Testis (tissue), 5 donors: ENCODE measurements at places on chromosomes 2 and 18. TPM values are rescaled to one million over a fixed set of nuclear protein-coding genes. Genes with fewer than 3 reads are reported as not detected.

ACADL gene
- total RNA-seq = 18.5 TPM

DDX18 gene
- total RNA-seq = 50.3 TPM

NYAP2 gene
- 0.25 TPM for total RNA-seq

ZSWIM2 gene
- 7.9 TPM for total RNA-seq

GPR35 gene
- 11.5 TPM for total RNA-seq

MFSD2B gene
- 0.39 TPM for total RNA-seq

TEX44 gene
- total RNA-seq = 248 TPM

MAP3K20 gene
- 30.8 TPM for total RNA-seq

ARHGAP28 gene
- 45.5 TPM for total RNA-seq

CNGA3 gene
- total RNA-seq = 0.63 TPM

GAD1 gene
- total RNA-seq = 12.5 TPM

FAM237A gene
- total RNA-seq = not detected

- DNase-seq = no peak
Measured at GRCh38 chr2:121690095-121690494, 40.8 kb upstream of the CLASP1 start.

- no peak for DNase-seq
Measured at GRCh38 chr2:189192766-189193165, 13.2 kb upstream of the COL5A2 start.

- peak; percentile 19 for DNase-seq
Measured at GRCh38 chr2:42835577-42836371, 43.4 kb upstream of the HAAO start.

GRCh38 chr2:232662486-232663260 lies 29.3 kb downstream of the EFHD1 start:
- no peak for DNase-seq

DNA sequence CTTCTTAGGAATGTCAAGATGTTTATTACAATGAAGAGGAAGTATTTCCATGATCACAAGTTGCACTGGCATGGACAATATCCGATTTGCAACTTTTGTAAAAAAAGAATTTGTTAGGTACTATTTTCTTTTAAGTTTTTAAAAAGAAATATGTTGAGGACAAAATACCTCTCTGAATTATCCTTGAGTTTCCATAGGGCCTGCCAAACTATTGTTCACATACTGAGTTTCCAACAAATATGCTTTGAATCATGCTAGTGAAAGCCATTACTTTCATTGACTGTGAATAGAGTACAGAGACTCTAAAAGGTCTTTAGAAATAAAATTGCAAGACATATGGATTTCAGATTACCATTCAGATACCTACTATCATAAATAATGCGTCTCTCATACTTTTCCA lies 566.1 kb downstream of the TMEM182 start:
- no peak for DNase-seq

DNA sequence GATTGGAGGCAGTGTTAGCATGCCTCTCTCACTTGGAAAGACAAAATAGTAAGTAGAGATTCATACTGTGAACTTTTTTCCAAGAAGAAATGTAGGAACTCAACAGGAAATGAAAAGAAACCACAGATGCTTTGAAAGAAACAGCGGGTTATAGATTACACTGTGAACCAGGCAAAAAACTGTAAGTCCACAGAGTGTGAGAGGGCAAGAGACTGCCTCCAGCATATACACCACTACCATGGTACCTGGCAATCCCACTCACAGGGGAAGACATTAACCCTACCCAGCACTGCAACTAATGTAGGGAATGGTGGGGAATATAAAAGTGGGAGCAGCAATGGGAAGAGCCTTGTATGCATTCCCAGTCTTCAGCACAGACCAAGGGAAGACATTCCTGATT lies 150.6 kb upstream of the GALNT5 start:
- no peak for DNase-seq

DNA sequence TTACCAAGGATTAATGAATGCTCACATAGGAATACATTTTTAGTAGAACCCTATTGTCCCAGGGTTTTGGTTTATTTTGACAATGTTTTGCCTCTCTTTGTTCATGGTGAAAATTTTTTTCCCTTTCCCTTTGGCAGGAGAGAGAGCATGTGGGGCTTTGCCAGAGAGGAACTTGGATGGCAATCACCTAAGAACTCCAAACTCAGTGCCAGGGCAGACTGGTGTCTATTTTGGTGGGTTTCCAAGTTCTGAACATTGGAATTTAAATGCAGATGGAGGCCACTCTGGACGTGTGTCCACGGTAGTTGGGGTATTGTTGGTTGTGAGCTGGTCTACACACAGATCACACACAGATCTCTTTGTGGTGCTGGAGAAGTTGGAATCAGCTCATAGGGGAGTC lies 2091.1 kb upstream of the PIK3C3 start:
- no peak for DNase-seq

GRCh38 chr2:241184901-241185300 lies 3.6 kb upstream of the ANO7 start:
- DNase-seq = no peak

GRCh38 chr2:172013396-172013795 lies 13.6 kb downstream of the METAP1D start:
- no peak for DNase-seq

GRCh38 chr2:20724500-20725053 lies 57.6 kb downstream of the GDF7 start:
- DNase-seq = no peak

DNA sequence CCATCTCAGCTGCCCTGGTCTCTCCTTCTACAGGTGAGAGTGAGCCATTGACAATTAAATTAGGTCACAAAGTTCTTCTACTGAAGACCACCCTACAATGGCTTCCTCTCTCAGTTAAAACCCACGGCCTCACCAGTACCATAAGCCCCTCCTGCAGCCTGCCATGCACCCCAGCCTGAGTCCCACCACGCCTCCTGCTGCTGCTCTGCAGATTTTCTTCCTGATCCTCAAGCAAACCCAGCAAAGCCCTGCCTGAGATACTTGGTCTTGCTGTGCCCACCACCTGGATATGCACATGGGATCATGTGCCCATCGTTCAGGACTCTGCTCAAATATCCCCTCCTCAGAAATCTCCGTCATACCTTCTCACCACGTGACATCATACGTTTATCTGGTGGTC lies 696.6 kb downstream of the RNF144A start:
- DNase-seq = no peak

GRCh38 chr2:157415591-157416101 lies 28.2 kb downstream of the CYTIP start:
- no peak for DNase-seq

GRCh38 chr2:240795916-240796510 lies 24.0 kb downstream of the KIF1A start:
- no peak for DNase-seq

DNA sequence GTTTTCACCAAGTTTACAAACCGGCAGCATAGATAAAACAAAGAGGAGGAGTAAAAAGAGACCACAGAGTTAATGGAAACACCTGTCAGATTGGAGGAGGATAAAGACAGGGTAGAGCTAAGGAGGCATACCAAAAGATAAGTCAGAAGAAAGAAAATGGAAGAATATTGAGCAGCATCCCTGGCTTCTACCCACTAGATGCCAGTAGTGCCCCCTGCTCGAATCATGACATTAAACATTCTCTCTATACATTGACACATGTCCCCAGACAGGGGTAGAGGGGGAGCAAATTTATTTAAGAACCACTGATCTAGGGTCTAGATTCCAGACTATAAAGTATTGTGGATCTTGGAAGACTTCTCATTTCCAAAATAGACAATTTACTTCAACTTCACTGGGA lies 159.8 kb upstream of the ETAA1 start:
- DNase-seq = no peak

GRCh38 chr2:59301466-59302402 lies 1060.6 kb upstream of the FANCL start:
- peak; percentile 44 for DNase-seq

DNA sequence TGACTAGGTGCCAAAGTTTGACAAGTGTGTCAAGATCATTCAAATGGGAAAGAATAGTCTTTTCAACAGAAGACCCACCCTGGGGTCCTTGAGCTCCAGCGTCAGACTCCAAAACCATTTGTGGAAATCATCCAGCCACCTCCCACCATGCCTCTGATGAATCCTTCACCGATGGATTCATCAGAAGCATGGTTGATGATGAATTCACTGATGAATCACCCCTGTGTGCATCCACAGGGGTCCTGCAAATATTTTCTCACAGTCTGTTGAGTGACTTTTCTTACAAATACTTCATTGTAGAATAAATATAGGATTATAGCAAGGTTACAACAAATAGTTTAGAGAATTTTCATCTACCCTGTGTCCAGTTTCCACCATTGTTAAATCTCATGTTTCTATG lies 4.3 kb downstream of the UGT1A9 start:
- DNase-seq = no peak

DNA sequence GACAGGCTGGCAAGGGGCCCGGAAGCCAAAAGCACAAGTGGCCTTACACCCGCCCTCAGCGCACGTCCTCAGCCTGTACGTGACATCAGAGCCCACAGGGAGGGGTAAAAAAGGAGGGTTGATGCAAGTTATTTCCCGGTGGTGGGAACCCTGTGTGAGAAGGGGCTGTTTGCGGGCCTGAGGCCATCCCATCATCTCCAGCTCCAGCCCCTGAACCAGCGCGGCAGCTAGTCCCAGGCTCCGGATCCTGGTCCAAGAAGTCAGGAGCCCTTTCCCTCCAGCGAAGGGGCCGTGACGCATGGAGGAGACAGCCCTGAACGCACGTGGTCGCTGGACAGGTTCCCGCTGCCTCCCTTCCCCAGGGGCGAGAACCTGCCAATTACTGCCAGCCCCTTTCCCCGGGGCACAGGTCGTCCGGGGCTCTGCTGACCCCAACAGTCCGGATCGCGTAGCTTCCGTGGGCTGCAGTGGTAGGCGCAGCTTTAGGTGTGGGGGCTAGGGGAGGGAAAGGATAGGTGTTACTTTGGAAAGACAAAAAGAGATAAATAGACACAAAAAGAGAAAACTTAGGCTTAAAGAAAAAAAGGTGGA lies 1.3 kb upstream of the LRP2 start:
- DNase-seq = peak; percentile 34

GRCh38 chr2:155846259-155846658 lies 486.3 kb downstream of the NR4A2 start:
- no peak for DNase-seq

DNA sequence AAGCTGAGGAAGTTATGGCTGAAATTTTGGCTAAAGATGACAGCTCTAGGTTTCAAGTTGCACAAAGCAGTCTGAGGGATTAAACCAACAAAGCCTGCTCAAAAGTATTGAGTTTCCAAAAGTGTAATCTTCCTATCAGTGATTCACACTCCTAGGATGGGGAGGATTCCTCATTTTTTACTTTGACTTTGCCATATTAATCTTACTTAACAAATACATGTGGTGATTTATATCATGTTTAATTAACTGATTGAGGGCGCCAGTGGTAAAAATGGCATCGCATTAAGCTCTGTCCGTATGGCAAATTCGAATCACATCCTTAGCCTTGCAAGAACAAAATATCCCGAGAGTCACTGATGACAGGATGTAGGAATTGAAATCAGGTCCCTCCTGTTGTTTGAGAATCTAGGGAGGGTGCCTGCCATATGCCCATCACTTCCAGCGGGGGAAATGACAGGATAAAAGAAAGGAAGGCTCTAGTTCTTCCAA lies 78.1 kb upstream of the ETAA1 start:
- DNase-seq = no peak
